Stimulated activated CD4-positive, alpha-beta T cell treated with anti-CD3 and anti-CD28 coated beads, Interleukin-1b, Interleukin-23, amount 100 ng/mL, for 24 hours (primary cell): ENCODE measurements at places on chromosomes 4 and X.

GRCh38 chrX:42577936-42578470 lies 200.0 kb downstream of the PPP1R2C start:
- no peak for DNase-seq

DNA sequence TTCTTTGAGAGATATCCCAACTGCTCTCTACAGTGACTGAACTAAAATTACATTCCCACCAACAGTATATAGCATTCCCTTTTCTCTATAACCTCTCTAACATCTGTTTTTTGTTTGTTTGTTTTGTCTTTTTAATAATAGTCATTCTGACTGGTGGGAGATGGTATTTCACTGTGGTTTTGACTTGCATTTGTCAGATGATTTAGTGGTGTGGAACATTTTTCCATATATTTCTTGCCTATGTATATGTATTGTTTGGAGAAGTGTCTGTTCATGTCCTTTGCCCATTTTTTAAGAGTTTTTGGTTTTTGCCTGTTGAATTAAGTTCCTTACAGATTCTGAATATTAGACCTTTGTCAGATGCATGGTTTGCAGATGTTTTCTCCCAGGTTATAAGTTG lies 9.0 kb downstream of the USO1 start:
- DNase-seq = no peak

GRCh38 chr4:18675586-18676525 lies 654.3 kb upstream of the LCORL start:
- DNase-seq = no peak

GRCh38 chr4:122909683-122910082 lies 12.7 kb downstream of the NUDT6 start:
- no peak for DNase-seq

DNA sequence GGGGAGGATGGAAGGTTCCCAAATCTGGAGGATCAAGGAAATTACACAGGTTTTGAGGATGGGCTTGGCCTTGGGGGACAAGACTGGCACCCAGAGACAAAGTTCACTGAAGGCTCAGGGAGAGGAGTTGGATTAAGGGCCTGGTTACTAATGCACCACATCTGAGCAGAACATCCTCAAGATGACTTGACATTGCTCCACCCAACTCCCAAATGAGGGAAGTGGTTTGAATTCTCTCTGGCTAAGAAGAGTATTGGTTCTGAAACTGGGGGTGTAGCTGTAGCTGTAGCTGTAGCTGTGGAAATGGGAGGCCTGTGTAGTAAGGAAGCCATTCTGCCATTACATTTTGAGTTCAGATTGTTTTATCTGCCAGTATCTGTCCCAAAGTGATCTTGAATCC lies 129.4 kb downstream of the RASL11B start:
- DNase-seq = no peak

DNA sequence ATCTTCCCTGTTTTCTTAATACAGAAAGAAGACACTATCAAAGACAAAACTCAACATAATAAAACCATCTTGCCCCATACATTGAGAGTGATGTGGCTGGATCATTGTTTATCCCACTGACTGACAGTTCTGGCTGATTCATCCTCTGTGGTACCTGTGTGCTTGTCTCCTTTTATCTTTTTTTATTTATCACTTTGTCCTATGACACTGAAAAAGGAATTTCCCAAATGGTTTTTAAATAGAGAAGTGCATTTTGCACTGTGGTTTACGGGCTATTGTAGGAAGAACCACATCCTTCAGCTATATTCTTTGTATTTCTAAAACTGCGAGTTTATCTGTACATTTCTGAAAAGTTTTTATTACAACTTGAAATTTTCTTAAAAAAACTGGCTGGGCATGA lies 15.0 kb downstream of the TTC29 start:
- DNase-seq = no peak

DNA sequence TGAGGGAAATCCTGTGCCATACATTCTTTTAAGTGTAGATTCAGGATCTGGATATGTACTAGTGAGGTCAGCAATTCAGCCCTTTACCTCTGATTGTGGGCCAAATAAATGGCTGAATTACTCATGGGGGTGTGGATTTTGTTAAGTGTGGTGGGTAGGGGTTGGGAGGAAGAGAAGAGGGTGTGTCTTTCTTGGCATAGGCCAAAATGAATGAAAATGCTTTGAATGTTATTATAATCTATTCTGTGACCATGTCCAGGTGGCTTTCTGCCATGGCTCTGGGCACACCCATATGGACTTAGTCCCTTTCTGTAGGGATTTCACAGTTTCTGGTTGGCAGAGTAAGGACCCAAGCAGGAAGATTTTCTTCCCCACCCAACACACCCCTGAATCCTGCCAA lies 244.3 kb downstream of the CBR4 start:
- DNase-seq = no peak

DNA sequence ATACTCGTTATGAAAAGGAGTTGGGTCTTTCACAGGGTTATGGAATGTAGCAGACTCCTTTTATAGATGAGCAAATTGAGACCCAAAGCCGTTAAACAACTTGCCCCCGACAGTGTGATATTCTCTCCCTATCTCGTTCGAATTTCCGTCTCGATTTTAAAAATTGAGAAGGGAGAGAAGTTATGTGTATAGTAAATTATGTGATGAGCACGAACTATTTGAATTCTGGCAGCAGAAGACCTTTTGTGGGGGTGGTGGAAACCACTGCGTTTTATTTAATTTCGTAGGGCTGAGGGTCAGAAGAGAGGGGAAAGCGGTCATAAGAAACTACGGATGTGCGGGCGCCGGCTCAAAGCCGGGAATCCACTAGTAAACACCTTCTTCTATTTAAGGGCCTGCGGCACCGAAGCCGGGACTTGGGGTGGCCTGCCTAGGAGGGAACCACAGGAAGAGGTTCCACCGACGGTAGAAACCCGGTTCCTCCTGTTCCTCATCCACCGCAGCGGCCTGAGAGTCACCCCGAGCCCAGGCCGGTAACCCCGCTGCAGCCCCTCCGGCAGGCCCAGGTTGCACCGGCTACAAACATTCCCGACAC lies 1.5 kb upstream of the DDX3X start:
- DNase-seq = no peak

- DNase-seq = no peak
Measured at GRCh38 chr4:101135371-101136010, 211.8 kb downstream of the PPP3CA start.

- DNase-seq = no peak
Measured at GRCh38 chr4:157300701-157301100, 80.2 kb downstream of the GRIA2 start.

DNA sequence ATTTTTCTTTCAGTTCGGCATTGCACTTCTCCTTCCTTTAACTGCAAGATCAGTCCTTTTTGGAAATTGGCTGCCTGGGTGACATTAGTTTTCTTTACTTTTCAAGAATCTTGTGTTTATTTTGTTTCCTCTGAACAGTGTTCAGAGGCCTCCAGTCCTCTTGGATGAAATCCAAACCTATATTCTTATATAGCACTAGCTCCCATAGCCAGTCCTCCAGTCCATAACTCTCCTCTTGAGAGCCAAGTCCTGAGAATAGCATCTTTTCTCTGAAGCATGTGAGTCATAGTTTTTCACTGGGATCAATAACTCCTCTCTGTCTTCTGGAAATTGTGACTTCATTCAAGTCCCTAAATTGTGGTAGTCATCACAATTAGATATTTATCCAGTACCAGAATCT lies 357.5 kb downstream of the RAPGEF2 start:
- no peak for DNase-seq

DNA sequence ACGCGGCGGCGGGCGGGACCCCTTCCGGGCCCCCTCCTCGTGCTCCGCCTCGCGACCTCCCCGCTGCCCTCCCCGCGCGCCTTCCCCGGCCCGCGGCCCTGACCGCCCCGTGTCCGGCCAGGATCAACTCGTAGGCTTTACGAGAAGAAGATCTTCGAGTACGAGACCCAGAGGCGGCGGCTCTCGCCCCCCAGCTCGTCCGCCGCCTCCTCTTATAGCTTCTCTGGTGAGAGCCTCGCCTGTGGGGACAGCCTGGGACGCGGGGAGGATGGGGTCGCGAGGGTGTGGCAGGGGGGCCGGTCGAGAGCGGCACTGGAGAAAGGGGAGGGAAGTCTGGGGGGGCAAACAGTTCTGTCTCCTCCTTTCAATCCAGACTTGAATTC lies 465 bp downstream of the EMD start:
- no peak for DNase-seq

DNA sequence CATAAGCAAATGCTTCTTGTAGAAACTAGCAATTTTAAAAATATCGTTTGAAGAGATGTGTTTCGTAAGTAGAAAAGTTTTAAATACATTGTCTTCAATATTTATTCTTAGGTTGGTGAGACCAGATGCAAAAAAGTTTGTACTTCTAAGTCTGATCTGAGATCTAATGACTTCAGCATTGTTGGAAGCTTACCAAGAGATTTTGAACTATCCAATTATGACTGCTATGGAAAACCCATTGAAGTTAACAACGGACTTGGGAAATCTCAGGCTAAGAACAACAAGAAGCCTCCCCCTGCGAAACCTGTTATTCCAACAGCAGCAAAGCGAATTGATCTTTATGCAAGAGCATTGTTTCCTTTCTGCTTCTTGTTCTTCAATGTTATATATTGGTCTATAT lies 50.2 kb upstream of the GRIA2 start:
- no peak for DNase-seq

DNA sequence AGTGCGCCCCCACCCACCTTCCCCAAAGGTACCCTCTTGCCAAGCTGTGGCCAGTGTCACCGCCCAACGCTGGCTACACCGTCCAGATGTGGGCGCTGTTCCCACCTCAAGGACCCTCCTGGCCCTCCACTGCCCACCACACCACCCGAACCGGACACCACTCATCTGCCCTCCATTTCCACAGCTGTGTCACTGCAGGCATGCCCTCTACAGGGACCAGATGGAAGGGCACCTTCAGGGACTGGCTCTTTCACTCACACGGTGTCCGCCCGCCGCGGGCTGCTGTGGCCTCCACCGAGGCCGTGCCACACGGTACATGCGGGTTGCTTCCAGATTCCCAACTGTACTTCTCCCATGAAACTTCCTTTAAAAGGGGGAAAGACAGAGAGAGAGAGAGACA lies 87.7 kb downstream of the FAM53A start:
- DNase-seq = no peak

- no peak for DNase-seq
Measured at GRCh38 chr4:120105472-120105871, 38.8 kb upstream of the MAD2L1 start.

- no peak for DNase-seq
Measured at GRCh38 chr4:7134737-7135388, 57.5 kb upstream of the SORCS2 start.

DNA sequence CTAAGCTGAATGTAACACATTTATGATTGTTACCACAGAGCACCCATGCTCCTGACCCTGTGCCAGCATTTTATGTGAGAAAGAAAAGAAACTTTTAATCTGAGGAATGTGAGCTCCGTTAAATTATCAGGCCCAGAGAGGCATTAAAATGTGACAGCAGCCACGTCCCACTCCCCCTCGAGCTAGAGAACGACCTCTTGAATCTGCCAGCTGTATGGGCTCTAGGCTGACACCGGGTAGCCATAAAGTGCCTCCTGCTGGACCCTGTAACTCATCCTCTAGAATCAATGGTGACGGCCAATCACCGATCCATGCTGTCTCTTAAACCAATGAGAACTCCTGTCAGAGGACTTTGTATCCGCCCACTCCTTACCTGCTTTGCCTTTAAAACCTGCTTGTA lies 110.2 kb upstream of the ADRA2C start:
- no peak for DNase-seq

GRCh38 chrX:16966752-16967448 lies 20.4 kb downstream of the REPS2 start:
- no peak for DNase-seq

DNA sequence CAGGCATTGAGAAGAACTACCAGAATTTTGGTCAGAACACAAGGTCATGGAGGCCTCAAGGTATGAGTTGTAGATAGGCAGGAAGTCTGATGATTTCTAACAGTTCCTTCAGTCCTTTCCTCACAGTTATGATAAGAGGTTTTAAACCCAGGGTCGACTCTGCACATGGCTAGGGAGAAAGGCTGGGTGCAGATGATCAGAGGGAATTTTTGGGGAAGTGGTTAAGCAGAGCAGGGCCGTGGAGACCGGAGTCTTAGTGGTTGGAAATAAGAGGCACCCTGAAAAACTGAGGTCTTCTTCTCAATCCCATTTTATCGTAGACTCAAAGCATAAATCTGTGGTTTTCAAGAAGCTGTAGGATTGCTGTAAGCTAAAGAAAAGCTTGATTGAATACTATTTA lies 118.5 kb upstream of the ANK2 start:
- DNase-seq = no peak

- no peak for DNase-seq
Measured at GRCh38 chrX:136067966-136068365, 79.4 kb upstream of the FHL1 start.

- DNase-seq = no peak
Measured at GRCh38 chr4:163681208-163681821, 186.8 kb downstream of the TMA16 start.
